ENCODE measurements at places on chromosomes 5 and 9.

DNA sequence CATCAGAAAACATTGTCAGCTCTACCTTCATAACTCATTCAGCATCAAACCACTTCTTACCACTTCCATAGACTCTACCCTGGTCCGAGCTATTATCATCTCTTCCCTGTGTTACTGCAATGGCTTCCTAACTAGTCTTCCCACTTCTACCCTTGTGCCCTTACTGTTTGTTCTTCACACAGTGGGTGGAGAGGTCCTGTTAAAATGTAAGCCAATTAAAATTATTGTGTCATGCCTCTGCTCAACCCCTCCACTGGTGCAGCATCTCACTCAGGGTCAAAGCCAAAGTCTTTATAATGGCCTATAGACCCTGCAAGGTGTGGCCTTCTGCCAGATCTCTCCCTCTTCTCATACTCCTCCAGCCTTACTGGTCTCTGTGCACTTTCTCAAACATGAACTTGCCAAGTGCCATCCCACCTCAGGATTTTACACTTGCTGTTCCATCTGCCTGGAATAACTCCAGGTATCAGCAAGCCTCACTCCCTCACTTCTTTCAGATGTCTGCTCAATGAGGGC lies 22.8 kb upstream of the ARAP3 start:
- no peak for DNase-seq

GRCh38 chr9:122346478-122347347 lies 24.1 kb upstream of the PTGS1 start:
- peak; percentile 17 for DNase-seq

GRCh38 chr5:172556971-172557461 lies 84.0 kb upstream of the NEURL1B start:
- no peak for DNase-seq

GRCh38 chr5:19886123-19886917 lies 101.7 kb downstream of the CDH18 start:
- DNase-seq, result no peak

DNA sequence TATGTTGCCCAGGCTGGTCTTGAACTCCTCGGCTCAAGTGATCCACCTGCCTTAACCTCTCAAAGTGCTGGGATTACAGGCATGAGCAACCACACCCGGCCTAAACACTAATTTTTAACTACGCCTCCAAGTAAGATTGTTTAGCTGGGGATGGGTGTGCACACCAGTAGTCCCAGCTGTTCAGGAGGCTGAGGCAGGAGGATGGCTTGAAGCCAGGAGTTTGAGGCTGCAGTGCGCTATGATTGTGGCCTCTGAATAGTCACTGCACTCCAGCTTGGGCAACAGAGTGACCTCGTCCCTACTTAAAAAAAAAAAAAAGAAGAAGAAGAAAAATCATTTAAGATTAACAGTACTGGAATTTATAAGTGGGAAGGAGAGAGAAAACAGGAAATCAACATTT lies 90.8 kb upstream of the NR5A1 start:
- no peak for DNase-seq

GRCh38 chr5:143194713-143195112 lies 208.8 kb downstream of the NR3C1 start:
- no peak for DNase-seq

GRCh38 chr5:135244620-135245021 lies 154.4 kb downstream of the MACROH2A1 start:
- no peak for DNase-seq

- no peak for DNase-seq
Measured at GRCh38 chr5:151098768-151099121, 17.9 kb upstream of the TNIP1 start.

DNA sequence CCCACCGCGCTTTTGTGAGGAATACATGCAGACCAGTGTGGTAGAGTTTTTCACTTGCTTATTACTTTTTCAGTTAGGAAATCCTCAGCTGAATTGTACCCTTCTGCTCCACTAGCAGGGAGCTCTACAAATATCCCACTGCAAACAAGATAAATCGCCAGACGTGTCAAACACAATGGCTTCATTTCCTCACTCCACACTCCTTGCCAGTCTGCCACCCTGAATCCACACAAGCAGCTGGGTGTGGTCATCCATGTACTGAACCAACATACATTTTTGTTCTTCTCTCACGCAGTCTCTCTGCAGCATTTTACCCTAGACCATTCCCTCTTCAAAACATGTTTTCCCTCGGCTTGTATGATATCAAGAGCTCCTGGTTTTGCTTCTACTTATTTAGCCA lies 3.7 kb upstream of the ROR2 start:
- no peak for DNase-seq

- no peak for DNase-seq
Measured at GRCh38 chr5:154334406-154335064, 111.3 kb upstream of the SAP30L start.

GRCh38 chr5:32384621-32385020 lies 59.9 kb downstream of the ZFR start:
- DNase-seq, result no peak

DNA sequence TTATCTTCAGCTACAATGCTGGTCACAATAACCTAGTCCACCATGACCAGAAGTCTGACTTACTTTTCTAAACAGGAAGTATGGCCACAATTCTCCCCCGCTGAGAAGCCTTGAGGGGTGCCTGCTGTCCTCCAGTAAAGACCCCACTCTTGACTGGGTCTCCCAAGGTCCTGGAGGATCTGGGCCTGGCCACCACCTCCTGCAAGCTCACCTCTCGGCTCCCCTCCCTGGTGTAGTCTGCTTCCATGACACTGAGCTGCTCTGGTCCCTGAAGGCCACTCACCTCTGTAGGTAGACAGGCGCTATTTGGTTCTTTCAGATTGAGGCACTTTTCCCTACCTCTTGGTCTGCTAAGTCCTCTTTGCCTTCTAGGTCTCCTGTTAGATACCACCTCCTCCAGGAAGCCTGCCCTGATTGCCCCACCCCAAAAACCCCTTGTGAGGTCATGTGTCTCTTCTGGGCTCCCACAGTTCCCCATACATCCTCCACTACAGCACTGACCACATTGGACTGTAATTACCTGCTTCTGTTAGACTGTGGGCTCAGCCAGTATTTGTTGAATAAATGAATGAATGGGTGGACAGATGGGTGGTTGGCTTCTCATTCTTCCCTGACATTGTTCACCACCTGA lies 62.6 kb upstream of the IER5L start:
- no peak for DNase-seq

DNA sequence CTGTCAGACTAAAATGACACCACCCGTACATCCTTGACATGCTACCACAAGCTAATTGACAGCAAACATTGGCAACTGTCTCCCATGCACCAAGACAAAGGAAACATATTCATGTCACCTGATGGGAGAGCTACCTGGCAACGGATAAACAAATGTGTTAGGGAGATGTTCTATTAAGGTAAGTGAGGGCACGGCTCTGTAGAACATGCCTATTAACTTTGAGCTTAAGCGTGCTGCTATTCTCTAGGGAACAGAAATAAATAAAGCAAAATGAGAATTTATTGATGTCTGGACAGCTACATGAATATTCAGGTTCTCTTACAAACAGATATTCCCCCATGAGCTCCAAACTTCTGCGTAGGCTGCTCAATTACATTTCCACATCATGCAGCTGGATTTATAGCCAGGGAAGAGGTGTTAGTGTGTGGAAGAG lies 361.4 kb upstream of the RFX3 start:
- no peak for DNase-seq

DNA sequence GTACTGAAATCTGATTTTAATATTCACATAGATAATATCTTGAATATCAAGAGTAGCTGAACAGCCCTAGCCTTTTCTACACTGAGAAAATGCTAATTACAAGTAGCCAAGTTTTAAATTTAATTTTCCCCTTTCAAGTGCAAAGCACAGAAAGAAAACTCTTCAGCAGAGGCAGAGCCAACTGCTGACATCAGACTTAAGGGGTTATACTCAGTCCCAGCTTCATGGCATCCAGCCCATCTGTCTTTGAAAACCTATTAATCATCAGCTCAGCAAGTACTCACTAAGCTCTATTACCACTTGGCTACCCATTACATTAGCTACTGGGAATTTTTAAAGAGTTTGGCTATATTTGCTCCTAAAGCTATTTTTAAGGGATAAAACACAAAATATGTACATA lies 220.5 kb downstream of the SLC12A2 start:
- DNase-seq, result no peak

GRCh38 chr5:163503106-163504078 lies 2.0 kb upstream of the MAT2B start:
- DNase-seq, result peak; percentile 64

DNA sequence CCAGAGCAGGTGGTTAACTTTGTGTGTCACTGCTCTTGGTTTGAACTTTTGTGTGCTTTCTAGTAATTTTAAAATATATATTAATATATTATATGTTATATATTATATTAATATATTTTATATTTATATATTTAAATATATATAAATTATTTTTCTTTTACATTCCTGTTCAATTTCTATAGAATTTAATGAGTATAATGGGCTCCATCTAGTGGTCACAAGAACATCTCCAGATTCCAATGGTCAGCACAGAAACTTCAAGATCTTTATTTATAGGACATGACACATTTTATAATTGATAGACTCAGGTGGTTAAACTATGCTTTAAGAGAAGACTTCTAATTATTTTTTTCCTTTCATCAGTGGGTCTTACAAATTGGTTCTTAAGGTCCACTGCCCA lies 39.1 kb downstream of the COL23A1 start:
- DNase-seq, result peak; percentile 16

- DNase-seq, result no peak
Measured at GRCh38 chr5:151155775-151156506, 1.6 kb downstream of the ANXA6 start.

- DNase-seq, result no peak
Measured at GRCh38 chr5:2003206-2003605, 120.5 kb upstream of the IRX4 start.

- DNase-seq, result peak; percentile 57
Measured at GRCh38 chr5:18314192-18314778, 680.0 kb downstream of the TAF11L14 start.

DNA sequence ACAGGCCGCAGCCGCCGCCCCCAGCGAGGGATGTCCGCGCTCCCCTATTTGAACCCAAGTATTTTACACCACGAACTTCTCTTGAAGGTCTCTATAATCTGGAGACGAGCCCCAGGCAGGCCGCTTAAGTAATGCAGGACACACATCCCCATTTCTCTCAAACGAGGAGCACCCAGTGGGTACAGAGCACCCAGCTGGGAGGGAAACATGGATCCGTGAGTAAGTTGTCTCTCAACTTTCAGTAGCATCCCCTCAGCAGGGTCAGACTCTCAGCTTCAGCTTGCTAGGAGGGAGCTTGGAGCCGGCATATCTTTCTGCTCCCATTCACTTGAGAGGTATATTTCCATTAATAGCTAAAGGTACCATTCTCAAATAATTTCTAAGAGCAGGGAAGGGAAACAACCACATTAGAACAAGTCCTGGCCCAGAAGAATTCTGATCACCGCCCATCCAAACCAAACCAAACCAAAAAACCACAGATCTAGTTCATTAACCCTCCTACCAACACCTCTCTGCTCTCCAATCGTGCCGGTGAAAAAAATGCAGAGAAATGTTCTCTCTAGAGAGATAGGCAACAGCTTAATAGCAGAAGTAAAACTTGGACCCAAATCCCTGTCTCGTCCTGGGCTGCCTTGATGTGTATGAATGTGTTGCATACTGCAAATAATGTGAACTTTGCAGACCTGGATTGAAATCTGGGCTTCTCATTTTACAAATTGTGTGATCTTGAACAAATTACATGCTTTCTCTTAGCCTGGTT lies 910 bp downstream of the TDRD7 start:
- DNase-seq, result peak; percentile 26

GRCh38 chr9:71704796-71705195 lies 63.5 kb downstream of the CEMIP2 start:
- DNase-seq, result no peak

DNA sequence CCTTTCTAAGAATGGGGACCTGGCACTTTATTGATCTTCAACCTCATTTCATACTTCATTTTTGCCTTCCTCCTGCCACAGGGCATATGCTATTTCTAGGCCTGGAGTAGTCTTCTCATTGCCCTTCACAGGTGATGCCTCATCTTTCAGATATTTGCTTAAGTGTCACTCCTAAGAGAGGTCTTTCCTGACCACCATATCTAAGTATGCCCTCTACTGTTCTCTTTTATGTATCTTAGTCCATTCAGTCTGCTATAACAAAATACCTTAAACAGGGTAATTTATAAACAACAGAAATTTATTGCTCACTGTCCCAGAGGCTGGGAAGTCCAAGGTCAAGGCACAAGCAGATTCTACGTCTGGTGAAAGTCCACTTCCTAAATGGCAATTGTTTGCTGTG lies 99.1 kb downstream of the ADAMTS6 start:
- no peak for DNase-seq

GRCh38 chr9:86637515-86637914 lies 283.3 kb upstream of the TUT7 start:
- DNase-seq, result no peak

DNA sequence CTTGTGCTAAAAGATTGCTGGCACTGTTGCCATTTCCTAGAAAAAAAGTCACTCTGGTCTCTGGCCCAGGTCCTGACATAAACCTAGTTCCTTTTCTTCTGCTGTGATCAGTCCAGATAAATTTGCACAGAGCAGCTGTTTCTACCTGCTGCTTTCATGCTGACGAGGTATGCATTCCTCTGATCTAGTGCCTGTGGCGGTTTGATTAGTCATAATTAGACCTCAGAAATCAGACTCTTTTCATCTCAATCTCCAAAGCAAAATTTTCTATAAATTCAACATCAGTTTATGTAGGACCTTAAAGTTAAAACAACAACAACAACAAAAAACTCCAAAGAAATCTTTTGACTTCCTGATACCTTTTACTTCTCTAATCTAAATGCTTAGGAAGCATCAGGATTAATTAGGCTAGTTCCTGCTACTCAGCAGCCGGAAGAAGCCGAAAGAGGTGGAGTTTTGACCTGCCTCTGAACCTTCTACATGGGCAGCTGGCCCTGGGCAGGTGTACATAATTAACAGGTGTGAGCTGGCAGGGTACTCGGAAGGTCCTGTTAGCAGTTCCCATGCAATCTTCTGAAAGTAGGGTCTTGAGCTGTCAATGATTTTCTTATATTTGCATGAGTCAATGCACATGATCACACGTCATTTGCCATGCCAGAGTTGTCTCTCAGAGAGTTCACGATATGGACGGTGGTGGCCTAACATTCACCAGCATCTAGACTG lies 83.3 kb upstream of the CCDC112 start:
- DNase-seq, result peak; percentile 95

- no peak for DNase-seq
Measured at GRCh38 chr5:17305017-17305416, 87.6 kb downstream of the BASP1 start.

DNA sequence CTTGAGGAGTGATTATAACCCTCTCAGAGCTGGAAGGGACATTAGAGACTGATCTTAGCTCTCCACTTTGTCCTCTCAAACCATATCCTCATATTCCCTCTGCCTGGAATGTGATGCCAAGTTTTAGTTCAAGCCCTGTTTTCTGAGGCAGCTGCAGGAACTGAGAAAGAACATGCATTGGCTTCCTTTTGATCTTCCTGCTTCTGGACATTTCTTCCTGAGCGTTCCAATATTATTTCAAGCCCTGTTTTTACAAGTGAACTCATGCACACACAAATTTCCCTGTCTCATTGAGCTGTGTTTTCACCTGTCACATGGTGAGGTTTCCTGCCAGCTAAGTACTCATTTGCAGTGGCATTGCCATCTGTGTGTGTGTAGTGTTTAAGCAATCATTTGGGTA lies 17.0 kb downstream of the FOCAD start:
- DNase-seq, result no peak
